ENCODE measurements at places on chromosomes 12 and 14.

GRCh38 chr12:99627459-99627858 lies 20.1 kb upstream of the GARIN6 start:
- DNase-seq = no peak

DNA sequence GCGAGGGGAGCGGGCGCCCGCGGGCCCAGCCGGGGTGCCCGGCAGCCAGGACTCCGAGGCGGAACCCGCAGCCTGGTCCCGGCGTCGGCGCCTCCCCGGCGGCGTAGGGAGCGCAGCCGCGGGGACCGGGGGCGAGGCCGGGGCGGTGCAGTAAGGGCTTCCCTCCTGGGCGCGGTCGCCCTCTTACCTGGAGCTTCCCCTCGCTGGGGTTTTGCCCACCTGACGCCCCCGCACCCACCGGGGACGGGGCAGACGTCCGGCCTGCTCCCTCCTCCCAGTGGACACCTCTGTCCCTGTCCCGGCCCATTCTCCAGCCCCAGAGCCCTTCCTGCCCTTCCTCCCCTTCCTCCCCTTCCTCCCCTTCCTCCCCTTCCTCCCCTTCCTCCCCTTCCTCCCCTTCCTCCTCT lies 413 bp upstream of the TUBA1C start:
- no peak for DNase-seq

DNA sequence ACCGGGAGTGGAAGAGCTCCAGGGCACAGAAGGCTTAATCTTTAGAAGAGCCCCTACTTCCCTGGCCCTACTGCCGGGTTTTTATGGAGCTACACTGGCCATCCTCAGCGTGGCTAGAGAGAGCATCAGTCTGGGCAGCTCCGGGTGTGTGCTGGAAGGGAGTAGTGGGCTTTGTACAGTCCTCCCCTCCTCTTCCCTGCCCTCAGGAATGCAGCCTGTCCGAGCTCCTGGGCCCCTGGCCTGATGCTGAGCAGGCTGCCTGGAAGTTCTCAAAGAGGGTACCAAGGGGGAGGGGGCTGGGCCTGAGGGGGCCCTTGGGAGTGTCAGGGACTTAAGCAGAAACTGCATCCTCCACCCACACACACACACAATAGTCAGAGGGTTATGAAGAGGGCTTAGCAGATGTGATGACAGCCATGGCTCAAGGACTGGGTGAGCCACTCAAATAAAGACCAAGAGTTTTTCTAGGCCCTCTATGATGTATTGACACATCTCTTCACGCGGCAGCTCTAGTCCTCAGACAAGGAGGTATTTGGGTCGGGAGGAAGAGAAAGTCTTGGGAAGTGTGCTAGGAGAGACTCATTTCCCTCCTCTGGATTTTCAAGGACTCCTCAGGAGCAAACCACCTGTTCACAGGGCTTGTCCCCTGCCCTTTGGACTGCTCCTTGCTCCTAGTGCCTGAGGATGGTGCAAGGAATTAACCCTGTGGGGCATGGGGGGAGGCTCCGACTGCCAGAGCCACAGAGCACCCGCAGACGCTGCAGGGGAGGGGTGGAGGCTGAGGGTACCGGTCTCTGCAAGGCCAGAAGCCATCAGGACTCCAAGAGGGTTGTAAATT lies 16.5 kb upstream of the FIGNL2 start:
- no peak for DNase-seq

GRCh38 chr14:22915886-22916521 lies 2.9 kb downstream of the RBM23 start:
- DNase-seq = no peak

DNA sequence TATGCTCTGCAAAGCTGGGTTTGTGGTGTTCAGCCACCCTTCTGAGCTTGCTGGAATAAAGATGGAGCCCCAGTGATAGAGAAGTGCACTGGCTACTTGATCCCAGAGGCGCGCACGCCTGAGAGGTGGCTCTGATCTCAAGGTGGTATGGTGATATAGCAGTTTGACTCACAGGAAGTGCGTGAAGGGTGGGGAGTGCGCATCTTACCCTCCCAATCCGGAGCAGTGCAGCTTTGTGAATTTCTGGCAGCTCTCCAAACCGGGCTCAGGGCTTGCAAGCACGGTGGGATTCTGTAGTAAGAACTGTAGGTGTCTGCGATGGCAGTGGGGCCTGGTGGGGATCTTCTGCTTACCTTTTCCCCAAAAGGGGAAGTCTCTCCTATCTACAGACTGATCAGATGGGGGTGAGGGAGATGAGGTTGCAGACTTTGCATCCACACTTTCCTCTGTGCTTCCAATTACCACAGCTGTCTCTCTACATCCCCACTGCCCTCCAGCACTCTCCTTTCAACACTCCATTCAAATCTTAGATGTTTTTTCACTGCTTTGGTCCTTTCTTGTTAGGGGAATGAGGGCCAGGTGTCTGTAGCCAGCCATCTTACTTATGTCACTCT lies 197.4 kb upstream of the SLC38A2 start:
- DNase-seq = no peak

DNA sequence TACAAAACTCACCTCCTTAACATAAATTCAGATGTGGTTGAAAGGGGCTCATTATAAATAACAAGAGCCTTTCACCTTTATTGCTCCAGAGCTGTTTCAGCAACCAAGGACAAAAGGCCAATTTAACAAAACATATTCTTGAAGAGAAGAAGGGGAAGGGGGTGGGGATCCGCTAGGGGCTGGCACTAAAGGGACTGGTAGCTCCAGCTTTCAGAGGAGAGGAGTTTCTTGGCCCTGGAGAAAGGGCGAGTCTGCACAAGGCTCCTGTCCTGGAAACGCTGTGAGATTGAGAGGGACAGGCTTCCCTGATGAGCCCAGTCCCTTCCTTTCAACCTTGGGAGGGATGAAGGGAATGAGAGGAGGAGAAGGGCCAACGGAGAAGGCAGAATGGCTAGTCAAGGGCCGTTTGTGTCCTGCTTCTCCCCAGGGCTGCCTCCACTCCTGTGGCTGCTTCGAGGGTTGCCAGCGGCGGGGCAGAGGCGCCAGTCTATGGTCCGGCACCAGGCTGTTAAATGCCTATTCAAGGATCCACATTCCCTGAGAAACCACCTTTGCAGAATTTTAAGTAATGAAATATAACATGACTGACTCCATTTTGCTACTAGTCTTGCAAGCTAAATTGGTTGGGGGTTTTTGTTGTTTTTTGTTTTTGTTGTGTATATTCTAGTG lies 9.7 kb upstream of the PIGH start:
- DNase-seq = no peak

- DNase-seq = no peak
These were observed 77.0 kb upstream of the FGD4 start for GRCh38 chr12:32322354-32322753.

DNA sequence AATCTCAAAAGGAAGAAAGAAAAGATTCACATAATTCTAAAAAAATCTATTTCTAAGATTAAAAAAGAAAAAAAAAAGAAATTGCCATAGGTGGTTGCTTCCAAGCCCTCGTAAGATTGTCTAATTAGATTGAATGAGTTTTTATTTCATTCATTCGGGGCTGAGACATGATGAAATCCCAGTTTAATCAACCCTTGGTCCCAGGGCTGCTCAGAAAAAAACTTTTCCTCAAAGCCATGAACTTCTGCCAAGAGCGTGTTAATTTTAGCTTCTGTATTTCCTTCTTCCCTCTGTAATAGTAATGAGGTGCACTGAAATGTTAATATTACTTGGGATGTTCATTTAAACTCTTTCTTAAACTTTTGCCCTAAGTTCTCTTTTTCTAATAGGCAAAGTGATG lies 62.6 kb downstream of the TMEM132D start:
- DNase-seq = no peak

GRCh38 chr12:5691943-5692342 lies 253.1 kb downstream of the ANO2 start:
- DNase-seq = no peak

GRCh38 chr14:59273737-59274136 lies 85.3 kb downstream of the DAAM1 start:
- DNase-seq = no peak

- DNase-seq = no peak
These were observed 97.1 kb downstream of the DAD1 start for GRCh38 chr14:22491683-22492621.
